GM13977 (cell line): ENCODE measurements at places on chromosomes 5 and 9.

DNA sequence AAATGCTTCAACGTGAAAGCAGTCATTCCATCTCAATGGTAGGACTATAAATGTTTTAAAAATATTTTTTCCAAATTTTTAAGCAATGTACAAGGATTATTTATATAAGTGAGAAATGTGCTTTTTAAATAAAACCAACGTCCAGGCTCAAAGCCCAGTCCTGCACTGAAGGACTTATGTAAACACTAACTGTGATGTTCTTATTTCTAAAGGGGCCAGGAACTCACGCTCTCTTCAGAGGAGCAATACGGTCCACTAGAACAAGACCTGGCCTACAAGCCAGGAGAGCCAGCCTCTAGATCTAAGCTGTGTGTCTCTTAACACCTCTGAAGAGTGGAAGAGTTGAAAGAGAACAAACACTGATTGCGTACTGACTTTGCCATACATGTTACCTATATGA lies 12.1 kb downstream of the TTLL11 start:
- no peak for DNase-seq

- no peak for DNase-seq
Measured at GRCh38 chr9:37976714-37977477, 73.0 kb upstream of the SLC25A51 start.

DNA sequence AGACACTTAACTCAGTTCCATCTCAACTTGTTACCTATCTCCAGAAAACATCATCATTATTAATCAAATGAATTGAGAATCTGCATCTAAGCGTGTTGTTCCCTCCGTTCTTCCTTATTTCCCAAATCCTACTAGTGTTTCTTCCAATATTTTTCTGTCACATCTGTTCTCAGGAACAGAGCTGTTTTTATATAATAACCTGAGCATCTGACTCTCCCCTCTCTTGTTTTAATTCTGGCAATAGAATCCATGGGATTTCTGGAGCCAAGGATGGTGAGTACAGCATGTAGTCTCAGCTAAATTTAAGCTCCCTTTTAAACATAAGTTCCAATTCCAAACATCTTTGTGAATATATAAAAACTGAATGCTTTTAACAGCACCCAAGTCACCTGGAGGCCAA lies 558.3 kb downstream of the DTWD2 start:
- DNase-seq, result no peak

DNA sequence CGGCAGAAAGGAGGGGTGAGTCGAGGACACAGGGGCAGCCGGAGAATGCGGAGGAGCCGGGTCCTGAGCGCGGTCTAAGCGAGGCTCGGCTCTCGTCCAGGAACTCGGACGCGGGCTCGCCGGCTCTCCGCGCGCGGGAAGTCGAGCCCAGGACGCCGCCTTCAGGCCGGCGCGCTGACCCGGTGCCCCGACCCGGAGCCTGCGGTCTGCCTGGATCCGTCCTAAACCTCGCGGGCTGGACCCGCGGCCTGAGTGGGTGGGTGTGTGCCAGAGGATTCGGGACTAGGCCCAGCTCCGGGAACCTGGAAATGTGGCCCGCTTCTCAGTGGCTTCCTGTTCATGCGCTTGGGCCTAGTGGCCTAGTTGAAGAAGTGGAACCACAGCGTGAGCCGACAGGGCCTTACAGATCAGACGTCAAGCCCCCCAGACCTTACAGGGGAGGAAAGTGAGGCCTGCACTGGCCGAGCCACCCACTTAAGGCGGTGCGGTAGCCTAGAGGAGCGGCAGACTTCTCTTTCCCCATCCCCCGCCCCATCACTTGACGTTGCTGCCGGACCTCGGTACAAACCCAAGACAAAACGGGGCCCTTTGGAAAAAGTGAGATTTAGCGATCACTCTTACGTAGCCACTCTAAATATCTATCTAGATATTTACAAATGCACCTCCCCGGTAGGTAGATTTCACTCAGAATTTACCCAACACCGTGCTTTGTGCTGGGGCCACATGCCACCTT lies 1.2 kb downstream of the CDKN2B-AS1 start:
- peak; percentile 38 for DNase-seq

- DNase-seq, result no peak
Measured at GRCh38 chr9:38018241-38018957, 50.6 kb downstream of the SHB start.

DNA sequence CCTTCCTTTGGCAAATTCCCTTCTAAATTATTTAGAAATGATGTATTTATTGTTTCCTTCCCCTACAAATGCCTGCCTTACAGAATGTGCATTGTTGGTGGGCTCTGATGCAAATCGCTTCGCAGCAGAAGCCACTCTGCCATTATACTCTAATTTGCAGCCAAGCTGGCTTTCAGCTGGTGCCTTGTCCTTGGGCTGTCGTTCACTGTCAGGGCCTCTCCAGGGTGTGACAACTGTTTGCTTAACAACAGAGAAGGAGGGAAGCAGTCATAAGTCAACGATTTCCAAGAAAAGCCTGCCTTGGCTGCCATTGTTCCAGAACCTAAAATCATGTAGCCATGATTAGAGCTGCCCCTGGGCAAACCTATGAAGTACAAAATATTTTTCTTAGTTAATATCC lies 260.1 kb upstream of the RGMB start:
- no peak for DNase-seq

DNA sequence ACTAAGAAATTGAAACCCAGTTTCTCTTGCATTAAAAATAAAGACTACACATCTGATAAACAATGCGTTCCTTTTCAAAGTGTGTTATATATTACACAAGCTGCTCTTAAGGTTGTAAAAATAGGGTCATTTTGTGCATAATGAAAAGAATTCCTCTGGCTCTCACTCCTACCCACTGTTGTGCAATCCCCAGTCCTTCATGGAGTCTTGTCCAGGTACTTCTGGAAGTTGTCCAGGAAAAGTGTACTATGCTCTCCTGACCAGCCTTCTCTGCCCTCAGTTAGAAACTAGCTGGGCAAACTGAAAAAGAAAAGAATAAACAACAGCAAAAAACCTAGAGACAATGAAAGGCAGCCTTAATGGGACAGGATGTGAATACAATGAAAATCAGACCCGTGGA lies 345.5 kb upstream of the PAPPA start:
- no peak for DNase-seq

DNA sequence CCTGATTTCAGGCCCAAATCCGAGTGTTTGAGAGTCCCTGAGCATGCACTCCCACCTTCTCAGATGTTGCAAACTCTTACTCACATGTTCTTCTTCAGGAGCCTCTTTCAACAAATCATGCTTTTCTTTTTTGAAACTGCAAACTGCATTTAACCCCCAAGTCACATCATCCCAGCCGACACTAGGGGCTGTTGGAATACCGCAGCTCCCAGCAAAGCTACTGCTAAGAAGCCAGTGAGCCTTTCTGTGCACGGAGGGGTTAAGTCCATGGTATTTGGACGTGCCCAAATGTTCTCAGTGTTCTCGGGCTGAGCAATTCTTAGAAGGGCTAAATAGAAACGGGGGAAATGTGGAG lies 282.9 kb downstream of the NFIB start:
- no peak for DNase-seq

- no peak for DNase-seq
Measured at GRCh38 chr9:36222449-36222848, 31.7 kb downstream of the CLTA start.

GRCh38 chr5:179610903-179611265 lies 12.6 kb downstream of the HNRNPH1 start:
- no peak for DNase-seq

DNA sequence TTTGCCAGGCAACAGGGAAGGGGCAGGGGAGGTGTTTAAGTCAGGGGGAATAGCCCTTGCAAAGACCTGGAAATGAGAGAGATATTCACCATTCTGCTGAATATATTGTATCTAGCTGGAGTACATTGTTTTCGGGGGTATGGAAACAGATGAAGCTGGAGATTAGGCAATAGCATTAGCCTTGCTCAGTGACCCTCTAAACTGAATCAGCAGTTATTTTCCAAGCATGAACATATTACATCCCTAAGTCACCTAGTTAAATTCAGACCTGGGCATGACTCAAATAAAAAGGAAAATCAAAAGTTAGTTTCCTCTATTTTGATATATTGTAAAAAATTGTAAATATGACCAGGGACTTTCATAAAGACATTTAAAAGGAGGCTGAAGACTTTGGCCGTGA lies 544.6 kb upstream of the TRPC7 start:
- no peak for DNase-seq

DNA sequence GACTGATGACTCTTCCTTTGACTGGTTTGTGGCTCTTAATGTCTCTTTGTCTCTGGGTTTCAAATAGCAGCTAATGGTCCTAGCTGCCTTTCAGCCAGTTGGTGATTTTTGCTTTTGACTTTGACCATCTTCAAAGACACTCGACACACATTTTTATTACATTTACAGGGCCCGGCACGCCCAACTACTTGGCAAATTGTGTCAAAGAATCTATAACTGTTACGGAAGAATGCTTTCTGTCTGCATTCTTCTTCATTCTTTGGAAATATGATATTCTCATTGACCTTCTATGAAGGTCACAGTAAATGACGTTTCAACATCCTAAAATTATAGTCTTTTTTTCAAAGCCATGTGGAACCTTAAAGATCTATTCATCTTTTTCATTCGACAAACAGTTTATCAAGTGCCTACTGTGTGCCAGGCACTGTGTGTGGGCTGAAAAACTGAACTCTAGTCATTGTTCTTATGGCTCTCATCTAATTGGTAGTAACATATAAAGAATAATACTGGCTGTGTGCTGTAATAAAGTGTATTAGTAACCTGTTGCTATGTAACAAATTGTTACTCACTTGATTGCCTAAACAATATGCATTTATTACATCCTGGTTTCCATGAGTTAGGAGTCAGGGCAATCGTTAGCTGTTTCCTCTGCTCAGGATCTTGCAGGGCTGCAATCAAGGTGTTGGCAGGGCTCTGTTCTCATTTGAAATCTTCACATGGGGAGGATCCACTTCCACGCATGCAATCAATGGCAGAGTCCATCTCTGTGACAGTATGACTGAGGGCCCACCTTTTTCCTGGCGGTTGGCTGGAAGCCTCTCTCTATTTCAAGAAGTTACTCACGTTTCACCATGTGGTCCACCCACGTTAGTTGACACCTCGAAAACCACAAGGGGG lies 7.0 kb upstream of the WHRN start:
- no peak for DNase-seq

DNA sequence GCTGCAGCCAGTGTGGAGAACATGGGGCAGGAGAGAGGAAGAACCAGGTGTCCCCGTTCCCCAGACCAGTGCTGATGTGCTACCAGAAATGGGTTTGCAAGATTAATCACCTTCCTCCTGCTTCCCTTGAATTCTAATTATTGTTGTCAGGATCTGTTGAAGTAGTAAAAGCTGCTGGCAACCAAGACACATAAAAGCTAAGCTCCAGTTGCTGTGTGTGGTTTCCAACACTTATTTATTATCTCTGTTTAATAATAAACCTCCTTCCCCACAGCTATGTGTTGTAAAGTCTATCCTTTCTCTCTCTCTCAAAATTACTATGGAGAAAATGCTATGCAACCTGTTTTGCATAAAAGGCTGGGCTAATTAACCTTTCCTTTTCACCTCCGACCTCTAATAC lies 2.3 kb upstream of the RETREG1 start:
- DNase-seq, result no peak

DNA sequence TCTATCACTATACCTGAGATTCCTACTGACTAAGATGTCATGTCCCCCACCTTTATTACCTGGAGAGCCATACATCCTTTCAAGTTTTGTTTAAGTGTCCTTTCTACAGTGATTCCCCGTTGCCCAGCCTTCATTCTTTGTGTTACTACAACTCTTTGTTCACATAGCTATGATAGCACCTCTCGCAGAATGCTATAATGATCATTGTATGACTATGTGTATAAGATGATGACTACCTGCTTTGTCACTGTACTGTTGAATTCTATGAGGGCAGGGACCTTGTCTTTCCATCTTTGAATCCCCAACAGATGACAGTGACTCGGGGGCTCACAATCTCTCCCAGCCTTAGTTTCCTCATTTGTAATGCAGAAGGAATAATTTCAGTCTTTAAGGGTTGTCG lies 361.2 kb downstream of the NPR3 start:
- DNase-seq, result no peak

DNA sequence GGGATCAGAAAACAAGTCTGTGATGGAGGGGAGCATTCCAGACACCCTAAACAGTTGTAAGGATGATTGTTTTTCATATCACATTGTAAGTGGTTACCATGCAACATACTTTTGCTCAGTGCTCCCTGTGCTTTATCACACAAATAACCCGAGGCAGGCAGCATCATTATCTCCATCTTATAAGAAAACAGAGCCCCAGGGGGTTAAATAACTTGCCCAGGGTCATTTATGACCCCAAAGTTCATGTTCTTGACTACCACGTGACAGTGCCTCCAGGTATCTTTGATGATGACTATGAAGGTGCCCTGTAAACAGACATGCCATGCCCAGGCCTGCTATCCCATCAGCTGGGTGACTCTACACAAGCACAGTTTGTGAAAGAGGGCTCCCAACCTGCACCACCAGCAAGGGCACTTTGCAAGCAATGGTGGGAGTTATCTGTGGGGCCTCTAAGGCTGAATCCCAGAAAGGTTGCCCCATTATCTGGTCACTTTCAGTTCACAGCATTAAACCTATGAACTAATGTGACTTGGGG lies 9.5 kb downstream of the GNPDA1 start:
- DNase-seq, result no peak

DNA sequence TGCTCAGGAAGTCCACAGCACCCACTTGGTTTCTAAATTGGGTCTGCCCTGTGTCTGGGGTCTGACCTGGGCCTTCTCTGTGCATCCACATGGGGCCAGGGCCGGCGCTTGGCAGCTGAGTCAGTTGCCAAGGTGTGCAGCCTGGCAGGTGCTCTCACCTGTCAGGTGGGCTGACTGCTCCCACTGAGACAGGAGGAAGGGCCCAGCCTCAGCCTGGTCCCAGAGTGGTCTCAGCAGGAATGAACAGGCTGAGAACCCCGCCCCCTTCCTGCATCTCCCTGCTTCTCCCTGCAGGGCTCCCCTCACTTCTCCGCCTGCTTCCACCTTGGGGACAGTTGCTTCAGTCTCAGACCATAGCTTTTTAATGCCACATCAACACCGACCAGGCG lies 60.5 kb downstream of the BARX1 start:
- DNase-seq, result peak; percentile 5

- no peak for DNase-seq
Measured at GRCh38 chr9:83274787-83275186, 211.8 kb upstream of the RASEF start.

- DNase-seq, result no peak
Measured at GRCh38 chr5:172274951-172275753, 8.4 kb downstream of the UBTD2 start.

DNA sequence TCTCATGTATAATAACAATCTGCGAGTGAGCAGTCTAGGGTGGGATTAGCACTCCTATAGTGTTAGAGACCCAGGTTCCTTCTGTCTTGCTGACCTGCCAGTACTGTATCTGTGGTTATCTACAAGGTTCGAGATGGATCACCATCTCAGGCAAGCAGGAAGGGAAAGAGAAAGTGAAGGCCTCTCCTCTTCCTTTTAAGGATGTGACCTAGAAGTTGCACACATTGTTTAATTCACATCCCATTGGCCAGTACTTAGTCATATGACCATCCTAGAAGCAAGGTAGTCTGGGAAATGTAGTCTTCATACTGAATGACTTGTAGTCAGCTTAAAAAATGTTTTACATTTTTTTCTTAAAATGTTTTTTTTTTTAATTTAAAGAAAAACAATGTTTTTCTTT lies 168.6 kb downstream of the CARTPT start:
- peak; percentile 70 for DNase-seq
